Amniotic stem cell (primary cell): ENCODE measurements at places on chromosomes 7 and 10.

DNA sequence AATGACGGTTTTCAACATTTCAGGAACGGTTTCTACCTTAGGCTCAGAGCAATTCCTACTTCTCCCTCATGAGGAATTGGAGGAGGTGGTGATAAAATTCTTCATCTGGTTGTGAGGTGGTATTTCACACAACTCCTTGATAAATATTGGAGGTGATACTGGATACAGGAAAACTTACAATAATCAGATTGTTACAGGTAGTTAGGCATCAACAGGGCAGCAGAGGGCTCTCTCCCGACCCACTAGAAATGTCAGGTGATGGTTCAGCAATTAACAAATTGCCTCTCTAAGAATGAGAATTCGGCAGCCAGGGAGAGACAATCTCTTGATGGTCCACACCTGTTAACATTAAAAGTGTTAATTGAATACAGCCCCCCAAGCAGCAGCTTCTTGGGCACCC lies 22.6 kb downstream of the ZNF786 start:
- DNase-seq, result no peak

GRCh38 chr7:43904533-43905208 lies 1.7 kb downstream of the URGCP start:
- no peak for DNase-seq

GRCh38 chr10:35324196-35324595 lies 12.1 kb upstream of the CCNY start:
- no peak for DNase-seq

GRCh38 chr10:124568848-124569622 lies 107.4 kb downstream of the LHPP start:
- no peak for DNase-seq

- DNase-seq, result no peak
These were observed 123.4 kb downstream of the COL13A1 start for GRCh38 chr10:69925111-69925510.

- DNase-seq, result no peak
These were observed 129.8 kb downstream of the BAMBI start for GRCh38 chr10:28806951-28807759.

DNA sequence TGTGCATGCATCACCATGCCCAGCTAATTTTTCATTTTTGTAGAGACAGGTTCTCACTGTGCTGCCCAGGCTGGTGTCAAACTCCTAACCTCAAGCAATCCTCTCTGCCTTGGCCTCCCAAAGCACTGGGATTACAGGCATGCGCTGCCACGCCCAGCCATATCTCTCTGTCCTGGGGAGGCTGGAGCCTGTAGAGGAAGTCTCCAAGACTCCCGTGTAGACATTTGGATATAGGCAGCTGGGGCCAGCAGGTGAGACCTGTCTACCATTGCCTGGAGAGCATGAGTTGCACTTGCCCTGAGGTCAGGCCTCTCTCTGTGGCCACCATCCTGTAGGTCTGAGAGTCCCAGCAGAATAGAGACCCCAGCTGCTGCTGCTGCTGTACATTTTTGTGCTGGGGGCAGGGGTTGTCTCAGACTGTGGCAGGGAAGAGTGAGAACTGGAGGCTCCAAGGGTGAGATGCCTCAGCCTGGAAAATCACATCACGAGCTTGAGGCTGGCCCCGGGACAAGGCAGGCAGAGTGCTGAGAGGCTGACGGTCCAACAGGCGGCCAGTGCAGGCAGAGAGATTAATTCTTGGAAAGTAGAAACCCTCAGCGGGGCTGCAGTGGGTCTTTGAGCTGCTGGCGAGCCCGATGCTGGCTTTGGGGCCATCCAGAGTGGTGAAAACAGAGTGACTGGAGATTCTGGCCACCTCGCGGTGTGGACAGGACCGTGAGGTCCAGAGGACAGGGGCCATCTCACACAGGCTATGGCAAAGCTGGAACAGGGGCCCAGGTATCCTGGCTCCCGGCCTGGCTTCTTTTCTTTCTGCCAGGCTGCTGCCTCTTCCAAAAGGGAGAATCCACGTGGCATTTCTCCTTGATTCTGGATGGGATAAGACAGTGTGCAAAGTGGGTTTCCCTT lies 60.9 kb downstream of the TMEM270 start:
- DNase-seq, result no peak
